AG09319 (cell line): ENCODE measurements at places on chromosomes 5 and 9.
A peak's percentile ranks its signal among the peaks of the same experiment; 100 is the strongest.

GRCh38 chr5:17186256-17186655 is 31.2 kb upstream of the BASP1 start:
- no peak for DNase-seq

- no peak for DNase-seq
These were observed 3.2 kb upstream of the ARL15 start for GRCh38 chr5:54313311-54314270.

GRCh38 chr5:96790961-96791504 is 16.7 kb downstream of the ERAP1 start:
- DNase-seq, result no peak

DNA sequence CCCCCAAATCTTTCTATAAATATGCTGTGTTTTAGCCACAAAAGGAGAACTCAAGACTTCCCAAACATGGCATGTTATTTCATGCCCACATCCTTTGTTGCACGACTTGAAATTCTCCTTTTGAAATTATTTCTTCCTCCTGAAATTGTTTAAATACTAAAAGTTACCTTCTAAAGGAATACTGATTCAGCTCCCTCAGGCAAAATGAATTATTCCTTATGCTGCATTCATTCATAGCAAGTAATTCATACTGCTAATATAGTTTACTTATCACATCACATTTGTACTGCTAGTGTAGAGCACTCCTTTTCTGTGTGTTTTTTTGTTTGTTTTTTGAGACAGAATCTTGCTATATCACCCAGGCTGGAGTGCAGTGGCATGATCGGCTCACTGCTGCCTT is 45.7 kb downstream of the BHMT start:
- no peak for DNase-seq

DNA sequence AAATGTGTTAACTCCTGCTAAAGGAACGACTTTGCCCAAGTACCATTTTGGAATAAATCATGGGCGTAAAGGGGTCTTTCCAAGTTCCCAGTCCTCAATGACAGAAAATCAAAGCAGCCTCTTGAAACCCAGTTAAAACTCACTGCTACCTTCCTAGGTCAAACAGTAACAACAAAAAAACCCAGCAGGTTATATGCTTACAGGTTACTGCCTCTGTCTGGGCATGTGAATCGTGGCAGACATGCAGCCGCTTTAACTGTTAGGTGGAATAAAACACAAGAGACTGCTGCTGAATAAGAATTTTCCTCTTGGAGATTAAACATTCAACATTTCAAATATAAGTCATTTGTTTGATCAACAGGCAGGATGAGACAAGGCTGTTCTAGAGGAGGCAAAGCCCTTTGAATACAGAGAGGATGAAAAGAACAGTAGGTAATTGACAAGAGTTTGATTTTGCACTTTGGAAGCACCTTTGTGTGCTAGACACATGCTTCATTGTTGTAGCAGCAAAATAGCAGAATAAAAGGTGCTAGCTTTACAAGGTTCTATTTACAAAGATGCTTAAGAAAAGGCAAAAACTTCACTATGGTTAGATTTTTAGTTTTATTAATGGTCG is 319.4 kb downstream of the NDUFS4 start:
- no peak for DNase-seq

DNA sequence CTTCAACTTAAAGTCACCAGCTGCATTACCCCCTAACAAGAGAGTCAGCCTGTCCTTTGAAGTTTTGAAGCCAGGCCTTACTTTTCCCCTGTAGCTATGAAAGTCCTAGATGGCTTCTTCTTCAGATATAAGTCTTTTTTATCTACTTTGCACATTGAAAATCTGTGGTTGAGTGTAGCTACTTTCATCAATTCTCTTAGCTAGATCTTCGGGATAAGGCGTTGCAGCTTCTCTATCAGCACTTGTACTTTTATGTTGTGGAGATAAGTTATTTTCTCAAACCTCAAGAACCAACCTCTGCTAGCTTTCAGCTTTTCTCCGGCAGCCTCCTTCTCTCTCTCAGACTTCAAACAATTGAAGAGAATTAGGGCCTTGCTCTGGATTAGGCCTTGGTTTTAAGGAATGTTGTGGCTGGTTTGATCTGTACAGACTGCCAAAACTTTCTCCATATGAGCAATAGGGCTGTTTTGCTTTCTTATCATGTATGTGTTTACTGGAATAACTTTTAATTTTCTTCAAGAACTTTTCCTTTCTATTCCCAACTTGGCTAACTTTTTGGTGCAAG is 21.6 kb downstream of the CATSPER3 start:
- peak; percentile 27 for DNase-seq

GRCh38 chr5:83510260-83510659 is 38.7 kb downstream of the VCAN start:
- DNase-seq, result no peak

GRCh38 chr5:58746321-58746720 is 163.4 kb downstream of the RAB3C start:
- no peak for DNase-seq

- DNase-seq, result no peak
These were observed 857.6 kb downstream of the TLE1 start for GRCh38 chr9:80831751-80832150.

DNA sequence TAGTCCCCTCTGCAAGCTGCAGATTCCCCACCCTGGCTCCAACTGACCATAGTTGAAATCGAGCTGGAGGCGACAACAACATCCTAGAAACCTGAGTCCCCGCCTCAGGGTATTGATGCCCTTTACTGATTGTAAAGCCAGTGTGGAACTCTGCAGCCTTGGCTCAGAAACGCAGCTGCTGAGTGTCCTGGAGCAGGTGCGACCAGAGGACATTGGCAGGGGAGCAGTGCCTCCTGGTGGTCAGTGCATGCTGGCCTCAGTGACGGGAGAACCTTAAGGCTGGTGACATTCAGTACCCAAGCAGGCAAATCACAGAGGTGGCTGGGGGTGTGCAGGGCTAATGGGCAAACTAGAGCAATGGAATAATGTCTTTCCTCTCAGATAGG is 20.4 kb upstream of the ZNF354B start:
- DNase-seq, result no peak
